ENCODE measurements at places on chromosomes 1 and 21.

DNA sequence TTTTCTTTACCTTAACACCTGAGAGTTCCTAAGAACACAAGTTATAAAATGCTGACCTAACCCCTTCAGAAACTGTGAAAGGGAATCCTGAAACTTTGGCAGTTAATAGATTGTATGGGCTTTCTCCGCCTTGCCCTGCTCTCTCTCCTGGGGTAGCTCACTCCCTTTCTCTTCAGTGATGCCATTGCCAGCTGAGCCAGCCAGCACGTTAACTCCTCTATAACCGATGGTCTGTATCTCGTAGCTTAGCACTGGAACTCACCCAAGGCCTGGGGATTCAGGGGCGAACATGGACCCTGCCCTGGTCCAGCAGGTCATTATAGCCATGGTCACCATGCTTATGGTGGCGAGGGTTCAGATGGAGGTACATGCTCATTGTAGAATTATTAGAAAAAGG lies 40.7 kb downstream of the TRAPPC10 start:
- DNase-seq: no peak

- DNase-seq: no peak
Measured at GRCh38 chr1:185238447-185238846, 78.6 kb downstream of the IVNS1ABP start.

DNA sequence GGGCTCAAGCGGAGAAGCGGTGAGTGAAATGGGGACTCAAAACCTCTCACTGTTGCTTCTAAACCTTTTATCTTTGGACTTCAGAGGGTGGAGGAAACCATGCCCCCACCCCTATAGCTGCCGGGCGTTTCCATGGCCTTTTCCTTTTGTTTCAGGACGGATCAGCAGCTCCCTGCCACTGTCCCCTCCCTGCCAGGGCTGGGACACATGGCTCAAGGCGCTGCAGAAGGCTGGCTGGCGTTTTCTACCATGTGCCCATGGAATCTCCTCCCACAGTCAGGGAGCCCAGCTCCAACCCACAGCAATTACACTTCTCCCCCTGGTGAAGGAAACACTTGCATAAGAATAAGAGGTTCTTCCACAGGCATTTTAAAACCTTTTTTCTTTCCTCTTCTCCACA lies 812.7 kb downstream of the PLA2G4A start:
- DNase-seq: no peak

DNA sequence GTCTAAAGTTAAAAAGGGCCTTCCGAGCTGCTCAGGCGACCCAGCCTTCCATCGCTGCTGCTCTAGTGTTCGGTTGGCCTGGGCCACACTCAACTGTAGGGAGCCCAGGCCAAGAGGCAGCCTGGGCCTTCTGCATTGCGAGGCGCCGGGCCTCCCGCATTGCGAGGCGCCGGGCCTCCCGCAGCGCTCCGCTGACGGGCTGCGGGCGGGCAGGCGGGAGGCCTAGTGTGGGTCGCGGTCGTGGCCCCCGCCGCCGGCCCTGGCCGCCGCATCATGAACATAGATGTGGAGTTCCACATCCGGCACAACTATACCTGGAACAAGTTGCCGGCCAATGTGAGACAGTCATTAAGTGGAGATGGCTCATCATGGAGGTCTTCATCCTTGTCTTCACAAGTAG lies 48.3 kb downstream of the PPIAL4G start:
- DNase-seq: no peak

- DNase-seq: no peak
Measured at GRCh38 chr1:76075877-76076276, 1.3 kb downstream of the ST6GALNAC3 start.

DNA sequence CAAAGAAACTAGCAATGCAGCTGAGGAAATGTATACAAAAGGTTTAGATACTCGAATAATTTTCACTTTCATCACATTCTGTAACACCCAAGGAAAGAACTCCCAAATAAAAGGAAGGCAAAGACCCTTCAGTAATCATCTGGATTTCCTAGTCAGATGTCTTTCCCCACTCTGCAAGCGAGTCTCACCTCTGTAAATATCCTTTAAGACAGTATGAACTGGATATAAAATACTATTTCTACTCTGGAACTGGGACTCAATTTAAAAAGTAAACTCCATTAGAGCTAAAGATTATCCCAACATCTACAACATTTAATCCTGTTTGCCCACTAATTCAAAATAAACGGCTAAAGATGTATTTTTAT lies 27.0 kb downstream of the C2CD2 start:
- DNase-seq: no peak

- no peak for DNase-seq
Measured at GRCh38 chr1:109762039-109762585, 1.6 kb downstream of the EPS8L3 start.

GRCh38 chr1:44672254-44672955 lies 1.9 kb downstream of the TMEM53 start:
- DNase-seq: peak; percentile 18

DNA sequence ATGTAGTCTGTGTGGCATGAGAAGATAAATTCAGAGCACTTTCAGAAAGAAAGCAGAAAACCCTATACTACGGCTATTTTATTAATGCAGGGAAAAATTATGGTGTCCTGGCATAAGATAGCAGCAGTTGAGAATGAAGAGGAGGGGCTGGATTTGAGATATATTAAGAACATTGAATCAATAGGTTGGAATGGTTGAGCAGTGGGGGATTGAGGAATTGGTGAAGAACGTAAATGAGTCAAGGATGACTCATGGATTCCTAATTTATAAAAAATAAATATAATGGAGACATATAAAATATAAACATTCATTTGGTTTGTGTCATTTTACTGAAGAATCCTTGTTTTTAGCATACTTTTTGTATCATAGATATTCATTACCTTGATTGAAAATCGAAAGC lies 234.3 kb upstream of the ADAMTS5 start:
- DNase-seq: no peak

- DNase-seq: no peak
Measured at GRCh38 chr1:234921266-234922062, 207.2 kb downstream of the TOMM20 start.

- no peak for DNase-seq
Measured at GRCh38 chr1:39640861-39641260, 1.4 kb upstream of the HEYL start.

DNA sequence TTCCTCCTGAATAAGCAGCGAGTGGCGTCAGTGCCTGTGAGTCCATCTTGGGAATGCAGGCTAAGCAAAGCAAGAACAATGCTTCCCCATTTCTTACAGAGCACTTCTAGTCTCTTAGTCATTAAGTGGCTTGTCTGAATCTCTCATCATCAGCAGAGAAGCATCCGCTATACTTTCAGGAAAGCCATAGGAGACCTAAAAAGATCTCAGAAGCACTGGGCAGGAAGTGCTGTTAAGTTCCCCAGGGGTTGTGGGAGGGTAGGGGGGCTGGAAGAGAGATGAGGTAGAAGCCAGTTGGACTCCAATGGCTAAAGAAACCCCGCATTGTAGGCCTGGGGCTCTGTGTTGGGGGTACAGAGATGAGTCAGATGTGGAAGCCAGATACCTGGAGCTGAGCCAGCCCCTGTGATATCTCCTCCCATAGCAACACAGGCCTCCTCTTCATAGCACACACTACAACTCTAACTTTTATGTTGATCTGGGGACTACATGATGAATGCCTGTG lies 44.9 kb downstream of the SYT6 start:
- peak; percentile 99 for DNase-seq

- DNase-seq: no peak
Measured at GRCh38 chr1:17632541-17633184, 93.2 kb downstream of the ARHGEF10L start.

- no peak for DNase-seq
Measured at GRCh38 chr1:187872550-187872949, 1043.8 kb downstream of the PLA2G4A start.

GRCh38 chr1:48676822-48677221 lies 99.9 kb downstream of the BEND5 start:
- no peak for DNase-seq

DNA sequence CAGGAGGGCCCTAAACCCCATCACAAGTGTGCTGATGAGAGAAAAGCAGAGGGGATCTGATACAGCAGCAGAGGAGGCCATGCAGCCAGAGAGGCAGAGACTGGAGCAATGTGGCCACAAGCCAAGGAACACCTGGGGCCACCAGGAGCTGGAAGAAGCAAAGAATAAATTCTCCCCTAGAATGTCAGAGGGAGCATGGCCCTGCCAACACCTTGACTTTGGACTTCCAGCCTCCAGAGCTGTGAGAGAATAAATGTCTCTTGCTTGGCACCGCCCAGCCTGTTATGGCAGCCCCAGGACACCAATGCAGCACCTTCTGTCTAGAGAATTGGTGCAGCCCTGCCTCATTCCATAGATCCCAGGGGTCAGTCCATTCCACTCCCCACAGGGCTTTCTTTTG lies 25.3 kb downstream of the UBASH3A start:
- DNase-seq: no peak

GRCh38 chr1:223331929-223332328 lies 32.0 kb downstream of the SUSD4 start:
- DNase-seq: no peak

GRCh38 chr1:67887146-67887545 lies 53.9 kb upstream of the GNG12 start:
- no peak for DNase-seq
